ENCODE measurements at places on chromosomes 3 and 15.

GRCh38 chr15:63913336-63913735 is 79.6 kb upstream of the HERC1 start:
- DNase-seq = no peak

DNA sequence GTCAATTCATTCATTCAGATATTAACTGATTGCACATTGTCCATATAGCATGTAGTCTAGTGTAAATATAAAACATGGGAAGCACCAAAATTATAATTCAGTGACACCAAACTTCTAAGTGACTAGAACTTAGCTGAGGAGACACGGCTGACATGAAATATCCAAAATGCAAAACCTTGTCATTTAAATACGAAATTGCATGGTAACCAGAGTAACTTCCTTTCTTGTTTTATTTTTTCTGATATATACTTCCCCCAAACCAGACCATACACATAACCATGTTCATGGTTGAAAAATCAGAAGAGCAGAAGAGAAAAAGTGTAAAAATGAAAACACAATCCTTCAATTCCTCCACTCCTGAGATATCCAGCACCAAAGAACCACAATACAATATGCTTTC is 38.0 kb downstream of the CBLB start:
- no peak for DNase-seq

- no peak for DNase-seq
Observed at GRCh38 chr15:63200464-63201249, 11.3 kb downstream of the RAB8B start.

- DNase-seq = no peak
Observed at GRCh38 chr3:113895964-113896363, 51.8 kb upstream of the ZDHHC23 start.

- no peak for DNase-seq
Observed at GRCh38 chr3:17052363-17052762, 167.6 kb downstream of the PLCL2 start.

- DNase-seq = no peak
Observed at GRCh38 chr3:58000306-58001085, 7.7 kb upstream of the FLNB start.

DNA sequence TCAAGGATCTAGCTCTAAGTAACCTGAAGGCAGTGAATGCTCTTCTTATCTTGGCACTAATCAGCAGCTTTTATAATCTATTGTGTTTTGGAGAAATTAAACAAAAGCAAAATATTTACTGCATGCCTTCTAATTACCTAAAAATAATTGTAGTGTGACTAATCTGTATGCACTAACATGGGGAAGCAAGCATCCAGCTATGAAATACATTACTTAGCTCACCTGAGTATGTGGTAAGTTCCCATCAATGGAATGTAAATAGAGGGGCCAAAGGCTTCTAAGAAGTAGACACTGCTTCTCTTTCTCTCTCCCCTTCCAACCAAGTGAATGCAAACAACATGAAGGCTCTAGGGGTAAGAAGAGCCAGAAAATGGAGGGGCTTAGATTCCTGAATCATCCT is 165.6 kb downstream of the STAG1 start:
- DNase-seq = no peak

DNA sequence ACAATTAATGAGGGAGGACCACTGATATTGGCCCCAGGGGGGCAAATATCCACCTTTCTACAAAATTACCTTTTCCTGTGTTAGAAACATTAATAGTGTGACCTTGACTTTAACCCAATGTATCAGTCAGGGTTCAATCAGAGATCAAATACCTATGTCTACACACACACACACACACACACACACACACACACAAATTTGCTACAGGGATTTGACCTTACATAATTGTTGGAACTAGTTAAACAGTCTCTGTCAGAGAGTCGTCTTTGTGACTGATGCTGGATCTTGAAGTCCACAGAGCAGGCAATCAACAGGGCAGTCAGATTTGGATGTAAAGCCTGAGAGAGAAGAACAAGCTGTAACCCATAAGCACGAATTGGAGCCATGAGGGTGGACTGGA is 32.5 kb downstream of the TM4SF4 start:
- no peak for DNase-seq

DNA sequence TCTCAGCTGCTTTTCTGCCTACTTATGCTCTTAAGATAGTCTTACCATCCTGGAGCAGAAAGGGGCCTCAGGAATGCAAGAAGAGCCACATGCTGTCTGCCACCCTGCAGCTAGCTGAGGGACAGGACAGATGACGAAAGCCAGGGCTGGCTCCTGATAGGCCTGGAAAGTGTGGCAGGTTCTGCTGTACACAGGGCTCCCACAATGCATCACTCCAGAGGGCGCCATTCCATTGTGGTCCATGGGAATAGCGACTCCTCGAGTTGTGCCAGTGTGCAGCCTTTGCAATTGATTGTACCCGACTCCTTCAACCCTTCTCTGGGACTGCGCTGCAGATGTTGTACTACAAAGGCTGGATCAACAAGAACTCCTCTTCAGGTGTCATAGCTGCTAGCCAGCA is 11.2 kb downstream of the ACAN start:
- no peak for DNase-seq

GRCh38 chr3:47003056-47003410 is 23.6 kb downstream of the NBEAL2 start:
- no peak for DNase-seq

GRCh38 chr15:78351539-78351938 is 11.4 kb downstream of the CRABP1 start:
- DNase-seq = no peak

- DNase-seq = no peak
Observed at GRCh38 chr15:45729141-45729540, 94.3 kb downstream of the SQOR start.

GRCh38 chr15:52658955-52659354 is 20.2 kb downstream of the ATOSA start:
- peak; percentile 32 for DNase-seq

- DNase-seq = no peak
Observed at GRCh38 chr15:62573876-62574275, 408.8 kb upstream of the C2CD4B start.

DNA sequence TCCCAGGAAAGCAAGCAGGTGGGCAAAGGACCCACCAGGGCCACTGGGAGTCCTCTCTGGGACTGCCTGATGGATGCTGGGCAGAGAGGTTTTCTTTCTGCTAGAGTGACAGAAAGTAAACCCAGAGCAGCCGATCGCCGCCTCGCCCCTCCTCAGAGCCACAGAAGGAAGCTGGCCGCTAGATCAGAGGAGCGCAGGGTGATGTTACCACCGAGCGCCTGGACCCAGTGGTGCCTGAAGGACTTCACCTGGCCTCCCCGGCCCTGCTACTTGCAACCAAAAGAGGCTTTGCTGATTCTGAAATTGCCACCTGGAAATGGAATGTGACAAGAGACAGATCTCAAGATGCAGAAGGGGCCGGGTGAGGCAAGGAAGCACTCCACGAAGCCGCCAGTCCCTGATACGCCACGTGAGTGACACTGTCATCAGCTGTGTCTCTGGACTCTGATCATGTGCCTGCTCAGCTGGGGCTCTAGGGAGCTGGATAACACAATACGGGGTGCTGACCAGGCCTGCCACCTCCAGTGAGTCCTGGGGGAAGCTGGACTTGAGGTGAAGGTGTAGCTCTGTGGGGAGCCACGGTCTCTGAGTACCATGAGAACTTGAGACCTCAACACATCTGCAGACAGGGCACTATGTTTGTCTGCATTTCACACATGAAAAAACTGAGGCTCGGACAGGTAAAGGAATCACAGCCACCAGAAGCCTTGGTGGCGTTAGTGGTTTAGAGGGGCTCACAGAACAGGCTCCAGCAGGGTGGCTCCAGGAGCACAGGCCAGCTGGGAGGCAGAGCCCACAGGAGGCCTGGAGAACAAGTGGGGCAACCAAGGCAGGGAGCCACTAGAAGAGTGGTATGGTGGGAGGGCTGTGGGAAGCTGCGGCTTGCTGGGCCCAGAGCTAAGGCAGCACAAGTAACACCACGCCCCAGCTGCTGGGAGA is 137.9 kb upstream of the PRR20G start:
- no peak for DNase-seq

GRCh38 chr3:41243183-41243582 is 43.9 kb downstream of the CTNNB1 start:
- no peak for DNase-seq

- no peak for DNase-seq
Observed at GRCh38 chr15:43998607-43999006, 171.8 kb downstream of the WDR76 start.

- DNase-seq = no peak
Observed at GRCh38 chr15:101027920-101028319, 108.8 kb downstream of the LRRK1 start.

DNA sequence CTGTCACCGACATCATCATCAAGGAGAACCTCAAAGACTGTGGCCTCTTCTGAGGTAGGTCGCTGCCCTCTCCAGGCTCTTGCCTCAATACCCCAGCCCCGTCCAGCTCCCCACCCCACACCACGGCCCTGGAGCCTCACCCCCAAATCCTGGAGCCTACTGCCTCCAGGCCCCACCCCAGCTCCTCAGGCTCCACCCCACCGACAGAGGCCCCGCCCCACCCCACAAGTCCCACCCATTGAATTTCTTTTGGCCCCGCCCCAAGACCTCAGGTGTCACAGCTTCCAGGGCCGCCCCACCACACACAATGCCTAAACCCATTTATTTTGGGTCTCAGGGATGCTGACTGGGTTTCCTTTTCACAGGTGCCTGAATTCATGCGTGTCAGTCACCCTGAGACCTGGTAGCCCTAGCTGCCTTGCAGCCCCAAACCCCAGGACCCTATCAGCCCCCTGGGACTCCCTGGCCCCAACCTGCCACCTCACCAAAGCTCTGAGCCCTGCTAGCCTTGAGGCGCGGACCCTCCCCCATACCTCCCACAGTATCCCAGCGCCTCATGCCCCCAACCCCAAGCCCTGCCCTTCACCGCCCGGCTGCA is 3.6 kb downstream of the GNAT1 start:
- peak; percentile 39 for DNase-seq

DNA sequence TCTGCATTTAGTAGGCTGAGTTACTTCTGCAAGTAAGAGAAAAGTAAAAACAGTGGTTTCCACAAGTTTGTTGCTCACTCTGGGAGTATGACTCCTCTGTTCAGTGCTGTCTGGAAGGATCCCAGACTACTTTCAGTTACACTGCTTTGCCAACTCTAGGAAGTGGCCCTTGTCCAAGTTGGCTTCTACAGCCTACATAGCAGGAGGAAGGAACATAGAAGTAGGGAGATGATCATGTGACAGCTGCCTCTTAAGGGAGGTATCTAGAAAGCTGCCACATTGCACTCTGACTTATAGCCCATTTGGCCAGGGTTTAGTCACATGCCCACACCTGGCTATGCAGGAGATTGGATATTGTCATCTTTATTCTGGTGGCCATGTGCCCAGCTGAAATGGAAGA is 298.1 kb downstream of the NSUN3 start:
- DNase-seq = no peak

DNA sequence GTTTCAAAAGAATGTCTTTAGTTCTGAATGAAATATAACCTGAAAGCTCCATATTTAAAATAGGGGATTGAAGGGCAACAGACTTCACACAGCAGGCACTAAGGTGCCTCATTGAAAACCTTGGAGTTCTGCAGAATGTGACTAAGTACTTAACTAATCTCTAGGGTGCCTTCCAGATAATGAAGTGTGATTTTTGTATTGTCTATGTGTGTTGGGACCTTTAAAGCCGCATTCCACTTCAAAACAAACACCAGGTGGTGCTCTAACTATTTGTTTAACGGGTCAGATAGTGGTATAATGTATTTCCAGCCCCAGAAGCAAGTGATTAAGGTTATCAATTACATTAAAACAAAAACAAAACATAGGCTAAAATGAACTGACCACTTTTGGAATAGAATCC is 28.0 kb downstream of the TFG start:
- DNase-seq = no peak

- DNase-seq = no peak
Observed at GRCh38 chr15:92647467-92648163, 8.0 kb downstream of the FAM174B start.

GRCh38 chr3:41726891-41727290 is 235.0 kb downstream of the ULK4 start:
- no peak for DNase-seq

DNA sequence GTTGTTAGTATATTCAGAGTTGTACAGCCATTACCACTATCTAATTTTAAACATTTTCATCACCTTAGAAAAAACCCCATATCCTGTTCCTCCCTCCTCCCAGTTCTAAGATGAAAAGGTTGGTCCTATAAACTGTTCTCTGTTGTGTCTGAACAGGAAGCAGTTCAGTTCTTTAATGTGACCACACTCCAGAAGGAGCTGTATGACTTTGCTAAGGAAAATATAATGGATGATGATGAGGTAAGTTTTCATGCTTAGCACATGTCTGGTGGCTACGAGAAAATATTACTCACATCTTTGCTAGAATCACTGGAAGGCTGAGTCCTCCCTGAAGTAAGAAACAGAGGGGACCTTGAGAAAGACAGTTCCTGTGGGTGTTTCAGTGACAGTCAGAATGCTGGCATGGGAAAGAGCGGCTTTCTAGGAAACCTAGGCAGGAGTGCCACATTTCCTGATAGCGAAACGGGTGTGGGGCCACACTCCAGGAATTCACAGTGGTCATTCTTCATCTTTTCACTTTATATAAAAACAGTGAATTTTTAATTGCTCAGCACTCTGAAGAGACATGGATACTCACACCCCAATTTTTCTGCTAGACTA is 20.3 kb downstream of the CRTAP start:
- no peak for DNase-seq

GRCh38 chr3:154819491-154819890 is 260.6 kb upstream of the MME start:
- DNase-seq = no peak

DNA sequence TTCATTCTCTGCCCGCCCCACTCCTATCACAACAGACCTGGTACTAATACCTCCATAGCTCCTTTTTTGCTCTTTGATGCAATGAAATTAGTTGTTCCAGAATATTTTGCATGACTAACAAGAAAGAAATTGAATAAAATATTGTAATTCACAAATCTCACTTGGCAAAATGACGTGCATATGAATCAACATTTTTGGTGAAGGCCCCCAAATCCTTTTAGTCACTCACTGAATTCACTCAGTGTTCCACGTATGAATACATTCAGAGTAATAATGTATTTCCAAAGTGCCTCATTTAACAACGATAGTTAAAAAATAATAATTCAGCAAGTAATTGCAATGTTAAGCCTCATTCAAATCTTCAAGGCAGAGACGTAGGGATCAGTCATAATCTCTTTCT is 148.6 kb upstream of the STRIT1 start:
- DNase-seq = no peak

DNA sequence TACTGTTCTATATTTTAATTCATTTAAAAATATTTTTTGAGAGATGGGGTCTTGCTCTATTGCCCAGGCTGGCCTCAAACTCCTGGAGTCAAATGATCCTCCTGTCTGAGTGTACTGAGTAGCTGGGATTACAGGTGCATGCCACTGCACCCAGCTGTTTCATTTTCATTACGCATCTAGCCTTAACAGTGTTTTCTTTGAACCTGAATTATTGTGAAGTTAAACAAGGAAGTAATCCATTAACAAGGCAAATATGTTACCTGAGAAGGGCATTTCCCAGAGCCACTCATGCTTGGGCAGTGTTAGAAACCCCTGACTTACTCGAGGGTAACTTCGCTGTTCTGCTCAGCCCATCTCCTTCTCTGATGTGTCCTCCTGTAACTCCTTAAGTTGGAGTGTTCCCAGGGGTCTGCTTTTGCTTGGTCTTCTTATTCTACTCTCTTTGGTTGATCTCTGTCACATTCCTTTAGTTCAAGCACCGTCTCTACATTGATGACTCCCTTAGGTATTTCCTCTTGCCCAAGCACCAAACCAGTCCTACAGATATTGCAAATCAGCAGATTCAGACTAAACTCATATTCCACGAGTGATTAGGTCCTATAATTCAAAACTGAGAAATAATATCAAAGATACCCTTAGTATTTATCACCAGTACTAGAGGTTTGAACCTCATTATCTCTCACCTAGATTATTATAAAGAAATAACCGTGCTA is 107.9 kb downstream of the STAC start:
- DNase-seq = no peak

GRCh38 chr3:111769992-111770352 is 89.1 kb upstream of the PHLDB2 start:
- no peak for DNase-seq
